Pons (tissue), 1 donor: ENCODE measurements at places on chromosomes 11 and 22.

DNA sequence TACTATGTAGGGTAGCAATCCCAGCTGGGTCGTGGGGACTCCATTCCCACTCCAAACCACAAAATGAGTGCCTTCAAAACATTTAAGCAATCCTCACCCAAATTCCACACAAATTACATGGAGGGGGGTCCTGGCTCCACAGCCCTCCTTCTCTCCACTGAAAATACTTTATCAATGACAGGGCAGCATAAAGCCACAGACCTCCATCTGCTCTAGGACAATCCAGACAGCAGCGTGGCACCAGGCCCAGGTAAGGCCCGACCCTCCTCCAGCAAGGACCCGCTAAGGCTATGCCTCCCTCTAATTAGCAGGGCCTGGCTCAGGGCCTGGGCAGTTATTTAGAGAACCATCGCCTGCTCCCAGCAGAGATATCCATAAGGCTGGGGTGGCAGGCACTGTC is at the start of gene PANX3:
TSS of gene PANX3 (plus strand) at position 365 of the 400 bp plus-strand sequence. CDS start 129 bp downstream, outside the sequence.
- no peak for DNase-seq

GRCh38 chr11:86128914-86129313 is 60.0 kb upstream of the PICALM start:
- DNase-seq, result no peak

GRCh38 chr11:121055076-121055475 is 31.2 kb downstream of the TBCEL start:
- DNase-seq, result no peak

- no peak for DNase-seq
Observed at GRCh38 chr22:47570851-47571250, 808.4 kb downstream of the TBC1D22A start.

GRCh38 chr11:71940561-71941219 is 11.8 kb downstream of the RNF121 start:
- DNase-seq, result peak; percentile 18

DNA sequence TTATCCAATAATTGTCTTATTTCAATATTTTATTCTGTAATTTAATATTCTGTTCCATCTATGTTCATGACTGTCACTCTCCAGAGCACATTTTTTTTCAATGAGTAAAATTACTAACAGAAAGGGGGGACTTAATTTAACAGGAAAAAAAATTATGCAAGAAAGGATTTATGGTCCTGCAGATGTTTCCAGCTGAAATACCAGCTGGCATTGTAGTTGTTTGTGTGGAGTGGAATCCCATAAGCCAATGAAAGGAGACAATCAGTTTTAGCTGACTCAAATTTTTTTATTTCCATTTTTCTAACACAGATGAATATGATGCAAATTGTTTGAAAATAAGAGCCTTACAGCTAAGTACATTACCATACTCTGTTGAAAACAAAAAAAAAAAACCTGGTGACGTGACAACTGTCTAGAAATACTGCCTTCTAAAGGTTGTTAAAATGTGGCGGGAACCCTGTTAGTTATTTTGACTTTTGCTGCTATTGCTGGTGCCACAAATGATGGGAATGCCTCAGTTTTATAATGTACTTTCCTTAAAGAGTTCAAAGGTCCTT is 389.1 kb downstream of the ETS1 start:
- no peak for DNase-seq

GRCh38 chr11:73189315-73189714 is 28.8 kb upstream of the P2RY2 start:
- DNase-seq, result peak; percentile 71

DNA sequence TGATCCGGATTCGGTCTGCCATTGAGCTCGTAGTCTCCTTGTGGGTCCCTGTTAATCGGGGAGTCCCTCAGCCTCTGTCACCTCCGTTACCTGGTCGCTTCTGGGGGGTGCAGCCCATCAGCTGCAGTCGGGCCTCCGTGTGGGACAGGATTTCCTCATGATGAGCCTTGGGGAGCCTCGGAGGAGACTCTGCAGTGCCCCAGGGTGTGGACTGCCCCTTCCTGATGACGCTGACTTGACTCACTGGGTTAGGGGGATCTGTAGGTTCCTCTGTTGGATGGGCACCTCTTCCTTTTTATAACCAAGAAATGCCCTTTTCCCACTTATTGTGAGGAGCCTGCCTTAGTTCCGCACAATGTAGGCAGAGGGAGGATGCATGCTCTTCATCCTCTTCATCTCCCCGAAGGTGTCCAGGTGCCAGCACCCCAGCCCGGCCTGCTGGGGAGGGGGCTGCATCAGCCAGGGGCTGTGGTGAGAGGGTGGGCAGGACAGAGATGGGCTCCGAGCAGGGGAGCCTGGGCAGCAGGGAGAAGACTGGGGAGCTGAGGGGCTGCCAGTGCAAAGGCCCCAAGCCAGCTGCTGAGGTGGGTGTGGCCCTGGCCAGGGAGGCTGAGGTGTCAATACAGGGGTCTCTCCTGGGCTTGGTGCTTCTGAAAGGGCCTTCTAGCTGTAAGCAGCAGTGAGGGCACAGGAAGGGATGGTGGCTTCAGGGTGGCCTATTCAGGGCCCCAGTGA is 13.5 kb upstream of the TTLL8 start:
- no peak for DNase-seq

- DNase-seq, result no peak
Observed at GRCh38 chr11:87917111-87917510, 258.1 kb downstream of the RAB38 start.

DNA sequence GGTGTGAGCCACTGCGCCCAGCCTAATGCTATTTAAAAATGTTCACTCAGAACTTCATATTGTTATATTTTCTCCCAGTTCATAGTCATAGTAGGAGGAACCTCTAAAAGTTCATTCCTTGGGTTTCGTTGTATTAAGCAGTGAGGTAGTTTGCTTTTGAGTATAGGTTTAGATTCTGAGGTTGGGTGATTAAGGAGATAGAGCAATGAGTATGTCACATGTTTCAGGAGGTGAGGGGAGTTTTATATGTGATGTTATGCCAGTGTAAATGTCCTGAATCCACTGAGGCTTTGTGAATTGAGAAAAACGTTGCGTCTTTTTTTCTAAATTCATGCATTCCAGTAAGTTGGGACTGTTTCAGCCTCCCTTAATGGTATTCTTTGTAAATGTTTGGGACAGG is 4.2 kb downstream of the UBE2L3 start:
- no peak for DNase-seq

DNA sequence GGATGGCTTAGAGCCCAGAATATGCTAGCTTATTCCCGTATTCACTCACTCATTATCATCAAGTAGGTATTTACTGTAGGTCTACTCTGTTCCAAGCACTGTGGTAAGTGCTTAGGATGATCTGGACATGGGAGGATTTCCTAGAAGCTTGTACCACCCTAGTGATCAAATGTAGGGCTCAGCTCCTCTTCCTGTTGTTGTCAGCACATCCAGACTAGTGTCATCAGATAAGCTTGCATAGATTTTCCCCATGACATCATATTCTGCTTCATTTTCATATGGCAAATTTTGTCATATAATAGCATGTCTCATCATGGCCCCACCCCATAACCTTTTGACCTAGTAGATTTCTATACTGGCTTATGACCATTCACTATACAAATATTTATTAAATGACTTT is 19.3 kb upstream of the NUCB2 start:
- no peak for DNase-seq

- no peak for DNase-seq
Observed at GRCh38 chr11:80330264-80330663, 889.4 kb upstream of the TENM4 start.

DNA sequence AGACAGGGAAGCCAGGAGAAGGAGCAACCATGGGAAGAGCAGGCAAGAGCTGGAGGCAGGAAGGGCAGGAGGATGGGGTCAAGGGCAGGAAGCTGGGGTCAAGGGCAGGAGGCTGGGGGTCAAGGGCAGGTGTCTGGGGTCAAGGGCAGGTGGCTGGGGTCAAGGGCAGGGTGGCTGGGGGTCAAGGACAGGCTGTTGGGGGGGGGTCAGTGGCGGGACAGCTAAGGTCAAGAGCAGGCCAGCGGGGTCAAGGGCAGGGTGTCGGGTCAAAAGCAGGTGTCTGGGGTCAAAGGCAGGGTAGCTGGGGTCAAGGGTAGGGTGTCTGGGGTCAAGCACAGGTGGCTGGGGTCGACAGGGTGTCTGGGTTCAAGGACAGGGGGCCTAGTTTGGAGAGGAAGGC is 24.2 kb downstream of the CPT1A start:
- DNase-seq, result no peak

- no peak for DNase-seq
Observed at GRCh38 chr22:45207981-45208664, 32.6 kb downstream of the KIAA0930 start.

DNA sequence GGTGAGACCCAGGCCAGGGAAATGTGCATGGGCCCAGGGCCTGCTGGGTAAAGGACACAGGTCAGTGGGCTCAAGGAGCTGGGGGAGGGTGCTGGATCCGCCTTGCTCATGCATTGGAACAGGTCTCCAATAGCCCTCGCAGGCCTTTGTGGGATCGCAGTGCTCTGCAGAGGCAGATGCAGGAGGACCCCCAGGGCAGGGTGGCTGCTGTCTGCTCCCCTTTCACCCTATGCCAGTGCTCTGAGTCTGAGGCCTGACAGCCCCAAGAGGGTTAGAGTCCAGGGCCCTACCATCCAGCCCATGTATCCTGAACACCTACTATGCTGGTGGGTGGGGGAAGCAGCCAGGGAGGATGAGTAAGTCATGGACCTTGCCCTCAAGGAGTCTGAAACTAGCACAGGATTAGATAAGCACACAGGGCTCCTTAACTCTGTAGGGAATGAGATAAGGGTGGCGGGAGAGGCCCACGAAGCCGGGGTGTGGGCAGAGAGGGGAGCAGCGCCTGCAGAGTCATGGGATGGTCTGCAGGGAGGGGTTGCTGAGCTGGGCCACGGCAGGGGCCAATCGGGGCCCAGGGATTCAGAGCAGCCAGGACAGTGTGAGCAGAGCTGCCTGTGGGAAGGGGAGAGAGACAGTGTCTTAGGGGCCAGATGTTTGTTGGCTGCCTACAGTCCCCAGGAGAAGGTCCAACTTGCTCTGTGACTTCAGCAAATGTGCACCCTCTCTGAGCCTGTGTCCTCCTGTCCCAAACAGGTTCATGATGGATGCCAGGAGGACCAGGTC is 10.5 kb upstream of the EHD1 start:
- no peak for DNase-seq

DNA sequence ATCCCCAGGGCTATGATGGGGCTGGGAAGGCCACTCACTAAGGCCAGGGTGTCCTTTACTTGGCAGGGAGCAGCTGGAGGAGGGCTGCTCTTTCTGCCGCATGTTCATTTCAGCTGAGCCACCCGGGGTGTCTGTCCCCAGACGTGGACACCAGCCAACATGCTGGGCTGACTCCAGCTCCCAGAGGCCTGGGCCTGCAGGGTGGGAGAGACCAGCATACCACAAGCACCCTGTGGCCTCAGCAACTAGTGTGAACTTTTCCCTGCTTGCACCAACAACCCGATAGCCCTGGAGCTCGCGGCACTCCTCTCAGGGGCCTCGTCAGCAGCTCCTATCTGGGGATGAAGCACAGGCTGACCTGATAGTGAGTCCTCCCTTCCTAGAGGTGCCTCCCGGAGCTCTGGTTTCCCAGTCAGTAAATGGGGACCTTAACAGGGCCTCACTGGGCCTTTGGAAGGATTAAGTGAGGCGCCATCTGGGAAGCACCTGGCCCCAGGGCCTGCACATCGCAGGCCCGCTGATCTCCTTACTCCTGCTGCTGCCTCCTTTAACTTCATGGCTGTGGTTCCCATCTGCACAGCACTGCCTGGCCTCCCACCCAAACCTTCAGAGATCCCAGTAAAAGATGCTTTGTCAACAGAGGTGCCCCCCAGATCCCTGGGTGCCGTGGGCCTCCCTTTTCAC is 83.4 kb downstream of the GALNT18 start:
- no peak for DNase-seq

GRCh38 chr22:45949258-45949870 is 27.6 kb downstream of the WNT7B start:
- no peak for DNase-seq

GRCh38 chr11:18392434-18393321 is 1.7 kb upstream of the LDHA start:
- DNase-seq, result no peak

DNA sequence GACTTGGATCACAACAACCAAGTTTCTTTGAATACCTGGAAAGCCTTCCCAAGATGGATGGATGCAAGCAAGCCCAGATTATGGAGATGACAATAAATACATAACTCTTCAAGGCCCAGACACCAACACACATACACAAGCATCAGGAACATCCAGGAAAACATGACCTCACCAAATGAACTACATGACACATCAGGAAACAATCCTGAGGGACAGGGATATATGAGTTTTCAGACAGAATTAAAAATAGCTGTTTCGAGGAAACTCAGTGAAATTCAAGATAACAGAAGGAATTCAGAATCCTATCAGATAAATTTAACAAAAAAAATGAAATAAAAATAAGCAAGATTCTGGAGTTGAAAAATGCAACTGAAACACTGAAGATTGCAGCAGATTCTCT is 659.4 kb downstream of the METTL15 start:
- no peak for DNase-seq

- no peak for DNase-seq
Observed at GRCh38 chr11:74157169-74157568, 13.6 kb downstream of the C2CD3 start.

DNA sequence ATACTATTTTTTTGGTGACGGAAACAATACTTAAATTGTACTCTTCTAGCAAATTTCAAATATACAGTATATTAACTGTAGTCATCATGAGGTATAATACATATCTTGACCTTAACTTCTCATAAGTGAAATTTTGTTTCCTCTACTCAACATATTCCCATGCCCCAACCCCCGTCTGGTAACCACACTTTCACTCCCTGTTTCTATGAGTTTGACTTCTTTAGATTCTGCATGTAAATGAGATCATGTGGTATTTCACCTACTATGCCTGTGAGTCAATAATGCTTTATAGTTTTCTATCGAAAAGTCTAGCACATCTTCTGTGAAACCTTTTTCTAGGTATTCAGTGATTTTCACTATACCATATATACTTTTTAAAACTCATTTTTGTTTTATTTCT is 663.2 kb downstream of the CNTN5 start:
- no peak for DNase-seq

GRCh38 chr11:112523951-112524350 is 263.3 kb upstream of the PLET1 start:
- peak; percentile 52 for DNase-seq
